ENCODE measurements at places on chromosomes 6 and 20.

DNA sequence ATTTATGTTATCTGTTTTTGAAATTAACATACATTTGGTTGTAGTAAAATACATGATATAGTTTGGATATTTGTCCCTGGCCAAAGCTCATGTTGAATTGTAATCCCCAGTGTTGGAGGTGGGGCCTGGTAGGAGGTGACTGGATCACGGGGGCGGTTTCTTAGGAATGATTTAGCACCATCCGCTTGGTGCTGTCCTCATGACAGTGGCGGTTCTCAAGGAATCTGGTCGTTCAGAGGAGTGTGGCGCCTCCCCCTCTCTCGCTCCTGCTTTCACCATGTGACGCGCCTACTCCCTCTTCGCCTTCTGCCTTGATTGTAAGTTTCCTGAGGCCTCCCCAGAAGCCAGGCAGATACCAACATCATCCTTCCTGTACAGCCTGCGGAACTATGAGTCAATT lies 29.0 kb downstream of the CTCFL start:
- no peak for DNase-seq

GRCh38 chr6:152305672-152306071 lies 331.5 kb downstream of the SYNE1 start:
- DNase-seq = no peak

DNA sequence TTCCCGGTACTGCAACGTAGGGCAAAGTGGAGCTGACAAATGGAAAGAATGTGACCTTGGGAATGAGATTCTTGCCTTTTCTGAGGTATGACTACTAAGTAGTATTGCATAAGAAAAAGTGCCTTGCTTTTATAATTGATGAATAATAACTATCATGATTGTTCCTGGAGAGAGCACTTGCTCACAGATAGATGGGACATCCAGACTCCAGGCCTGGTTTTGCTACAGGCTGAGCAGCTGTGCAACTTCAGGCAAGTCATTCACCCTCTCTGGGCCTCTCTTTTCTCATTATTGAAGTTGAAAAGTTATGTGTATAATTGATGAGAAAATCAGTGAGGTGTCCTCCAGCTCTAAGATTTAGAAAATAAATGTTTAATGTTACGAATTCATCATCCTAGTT lies 53.6 kb upstream of the MBOAT1 start:
- no peak for DNase-seq

DNA sequence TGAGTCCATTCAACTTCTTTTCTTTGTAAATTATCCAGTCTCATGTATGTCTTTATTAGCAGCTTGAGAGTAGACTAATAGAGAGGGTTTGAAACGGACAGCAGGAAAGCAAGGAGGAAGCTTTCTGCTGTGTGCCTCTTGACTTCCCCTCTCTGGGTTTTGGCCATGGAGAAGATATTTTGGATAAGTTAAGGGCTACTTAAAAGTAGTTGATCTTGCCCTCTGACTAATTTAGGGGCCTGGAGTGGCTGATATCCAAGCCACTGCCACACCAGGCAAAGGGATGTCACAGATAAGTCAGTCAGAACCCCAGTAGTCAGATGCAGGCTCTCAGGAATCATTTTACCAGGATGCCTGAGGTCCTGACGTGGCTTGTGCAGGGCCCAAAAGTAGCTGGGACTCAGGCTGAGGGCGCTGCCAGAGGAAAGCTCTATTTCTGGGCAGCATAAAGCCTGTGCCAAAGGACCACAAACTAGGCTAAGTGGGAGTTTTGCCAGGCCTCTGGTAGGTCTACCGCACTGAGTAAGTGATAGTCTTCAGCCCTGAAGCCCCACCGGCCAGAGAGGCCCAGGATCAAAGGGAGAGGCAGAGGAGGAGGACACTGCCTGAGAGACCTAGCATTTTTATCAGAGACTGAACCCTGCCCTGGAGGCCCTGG lies 41.6 kb upstream of the IYD start:
- DNase-seq = no peak

GRCh38 chr6:23620911-23621401 lies 505.1 kb upstream of the NRSN1 start:
- no peak for DNase-seq

GRCh38 chr20:49234831-49235230 lies 15.6 kb downstream of the DDX27 start:
- DNase-seq = no peak

Measured in posterior cingulate gyrus (tissue), 11 donors.